ENCODE measurements at places on chromosomes 16 and 17. TPM values are rescaled to one million over a fixed set of nuclear protein-coding genes. Genes with fewer than 3 reads are reported as not detected.

GRCh38 chr17:62591333-62591732, 36.1 kb upstream of the MRC2 start:
- no peak for DNase-seq

DNA sequence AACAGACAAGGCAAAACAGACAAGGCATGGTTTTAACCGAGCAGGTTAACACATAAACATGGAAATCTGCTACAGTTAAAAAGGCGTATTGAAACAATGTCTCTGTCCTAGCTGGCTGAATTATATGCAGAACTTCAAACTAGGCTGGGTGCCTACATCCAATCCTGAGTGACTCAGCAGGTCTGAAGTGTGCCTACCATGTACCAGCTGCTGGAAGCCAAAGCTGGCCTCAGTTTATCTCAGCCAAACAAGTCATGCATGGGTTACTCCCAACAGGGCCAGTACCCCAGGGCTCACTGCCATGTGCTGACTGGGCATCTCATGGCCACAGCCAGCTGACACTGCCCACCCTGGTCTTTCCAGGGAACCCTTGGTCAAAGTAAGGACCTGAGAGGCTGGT, 4.0 kb downstream of the C1QBP start:
- DNase-seq = no peak

DNA sequence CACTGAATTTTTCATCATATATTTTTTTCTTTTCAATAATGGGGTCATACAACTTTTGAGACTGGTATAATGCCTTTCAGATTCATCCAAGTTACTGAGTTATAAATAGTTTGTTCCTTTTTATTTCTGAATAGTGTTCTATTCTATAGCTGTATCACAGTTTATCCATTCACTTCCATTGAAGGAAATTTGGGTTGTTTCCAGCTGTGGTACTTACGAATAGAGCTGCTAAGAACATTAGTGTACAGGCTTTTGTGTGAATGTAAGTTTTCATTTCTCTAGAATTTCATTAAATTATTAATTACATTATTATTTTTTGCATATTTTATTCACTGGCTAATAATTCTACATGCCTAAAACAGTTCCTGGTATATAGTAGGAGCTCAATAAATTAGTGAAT, 52.9 kb downstream of the SNTB2 start:
- no peak for DNase-seq

Gene OR3A3
- total RNA-seq = not detected

DNA sequence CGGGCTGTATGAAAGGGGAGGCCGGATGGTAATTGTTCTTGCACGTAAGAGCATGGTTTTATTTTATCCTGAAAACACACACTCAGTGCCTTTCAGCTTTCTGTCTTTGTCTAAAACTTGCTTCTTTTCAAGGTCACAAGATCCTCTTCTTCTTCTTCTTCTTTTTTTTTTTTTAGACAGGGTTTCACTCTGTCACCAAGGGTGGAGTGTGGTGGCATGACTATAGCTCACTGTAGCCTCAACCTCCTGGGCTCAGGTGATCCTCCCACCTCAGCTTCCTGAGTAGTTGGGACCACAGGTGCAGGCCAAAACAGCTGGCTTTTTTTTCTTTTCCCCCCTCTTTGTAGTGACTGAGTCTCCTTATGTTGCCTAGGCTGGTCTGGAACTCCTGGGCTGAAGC, 15.9 kb upstream of the ZNF629 start:
- DNase-seq = no peak

GRCh38 chr17:54967621-54968261, 713 bp downstream of the COX11 start:
- DNase-seq = no peak

DNA sequence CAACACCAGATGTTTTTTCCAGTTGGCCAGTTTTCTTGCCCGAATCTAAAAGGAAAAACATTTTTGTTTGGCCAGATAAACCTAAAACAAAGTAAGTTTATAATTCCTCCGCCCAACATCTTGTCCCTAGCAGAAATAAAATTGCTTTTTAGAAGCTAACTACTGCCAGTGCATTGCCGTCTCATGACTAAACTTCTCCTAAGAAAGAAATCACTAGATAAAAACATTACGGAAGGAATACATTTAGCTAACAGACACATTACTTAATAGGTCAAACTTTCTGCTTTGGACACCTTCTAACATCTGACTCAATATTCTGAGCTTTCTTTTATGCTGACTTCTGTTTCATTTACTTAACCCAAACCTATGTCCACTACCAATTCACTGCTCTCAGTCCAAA, 36.2 kb downstream of the FBXL20 start:
- DNase-seq = no peak

Gene SP6
- total RNA-seq = 3.5 TPM

DNA sequence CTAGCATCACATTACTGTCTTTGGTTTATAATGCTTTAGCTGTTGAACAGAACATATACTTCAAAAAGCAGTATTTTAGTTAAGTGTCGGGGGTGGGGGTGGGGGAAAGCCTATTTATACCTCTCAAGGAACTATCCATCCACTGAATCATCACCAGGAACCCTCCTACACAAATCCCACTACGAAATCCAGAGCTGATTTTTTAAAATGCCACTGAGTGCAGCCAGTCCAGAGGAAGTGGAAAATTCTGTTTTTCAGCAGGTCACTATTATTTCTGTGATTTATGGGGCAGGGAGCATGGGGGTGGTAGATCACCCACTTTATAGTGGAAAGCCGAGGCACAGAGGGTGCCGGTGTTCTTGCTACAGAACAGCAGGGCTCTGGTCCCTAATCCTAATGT, 284.1 kb downstream of the SOX9 start:
- DNase-seq = no peak

DNA sequence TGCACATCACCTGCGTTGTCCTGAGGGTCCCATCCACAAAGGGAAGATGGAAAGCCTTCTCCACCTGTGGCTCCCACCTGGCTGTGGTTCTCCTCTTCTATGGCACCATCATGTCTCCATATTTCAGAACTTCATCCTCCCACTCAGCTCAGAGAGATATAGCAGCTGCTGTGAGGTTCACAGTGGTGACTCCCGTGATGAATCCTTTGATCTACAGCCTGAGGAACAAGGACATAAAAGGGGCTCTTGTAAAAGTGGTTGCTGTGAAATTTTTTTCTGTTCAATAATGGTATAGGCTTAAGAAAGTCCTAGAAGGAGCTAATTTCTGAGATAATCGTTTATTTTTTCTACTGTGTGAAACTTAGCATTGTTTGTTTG, 18.7 kb downstream of the ZNF200 start:
- DNase-seq = no peak

GRCh38 chr17:13931800-13932460, 137.4 kb upstream of the COX10 start:
- DNase-seq = peak; percentile 34

DNA sequence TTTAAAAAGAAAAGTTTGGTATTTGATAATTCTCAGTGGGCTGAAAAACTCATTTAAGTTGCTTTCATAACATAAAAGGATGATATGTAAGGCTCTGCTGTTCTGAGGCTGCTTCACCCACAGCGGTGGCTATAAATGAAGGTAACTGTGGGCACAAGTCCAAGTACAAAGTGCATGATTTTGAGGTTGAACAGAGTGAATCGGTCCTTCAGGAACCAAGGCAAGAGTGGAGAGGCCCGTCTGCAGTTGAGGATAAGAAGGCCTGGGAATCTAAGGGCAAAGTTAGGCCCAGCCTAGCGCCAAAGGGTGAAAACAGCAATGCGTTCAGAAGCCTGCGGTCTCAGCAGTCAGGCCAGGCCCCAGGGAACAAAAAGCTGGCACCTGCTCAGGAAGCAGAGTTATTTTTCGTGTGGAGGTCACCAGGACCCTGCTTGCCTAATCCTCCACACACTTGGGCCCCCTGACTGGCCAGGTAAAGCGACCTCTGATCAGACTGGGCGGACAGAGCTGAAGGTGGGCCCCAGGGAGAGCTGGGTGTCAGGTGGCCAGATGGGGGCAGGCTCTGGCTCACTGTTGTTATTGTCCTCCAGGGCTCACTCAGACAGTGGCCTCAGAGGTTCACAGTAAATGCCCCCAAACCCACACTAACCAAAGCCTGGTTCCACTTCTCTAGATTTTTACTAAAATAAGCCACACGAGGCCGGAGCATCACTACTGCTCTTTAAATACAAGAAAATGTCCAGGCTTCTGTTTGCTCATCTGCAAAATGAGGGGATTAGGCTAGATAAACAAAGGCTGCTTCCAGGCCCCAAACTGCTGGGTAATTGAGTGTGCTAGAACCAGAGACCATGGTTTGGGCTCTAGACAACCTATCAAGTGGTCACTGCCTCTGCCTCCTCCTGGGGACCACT, 46.5 kb downstream of the TEX2 start:
- DNase-seq = peak; percentile 50

Gene CLEC3A
- not detected for total RNA-seq

- DNase-seq = no peak
These were observed 77.5 kb upstream of the MSI2 start for GRCh38 chr17:57178839-57179238.

DNA sequence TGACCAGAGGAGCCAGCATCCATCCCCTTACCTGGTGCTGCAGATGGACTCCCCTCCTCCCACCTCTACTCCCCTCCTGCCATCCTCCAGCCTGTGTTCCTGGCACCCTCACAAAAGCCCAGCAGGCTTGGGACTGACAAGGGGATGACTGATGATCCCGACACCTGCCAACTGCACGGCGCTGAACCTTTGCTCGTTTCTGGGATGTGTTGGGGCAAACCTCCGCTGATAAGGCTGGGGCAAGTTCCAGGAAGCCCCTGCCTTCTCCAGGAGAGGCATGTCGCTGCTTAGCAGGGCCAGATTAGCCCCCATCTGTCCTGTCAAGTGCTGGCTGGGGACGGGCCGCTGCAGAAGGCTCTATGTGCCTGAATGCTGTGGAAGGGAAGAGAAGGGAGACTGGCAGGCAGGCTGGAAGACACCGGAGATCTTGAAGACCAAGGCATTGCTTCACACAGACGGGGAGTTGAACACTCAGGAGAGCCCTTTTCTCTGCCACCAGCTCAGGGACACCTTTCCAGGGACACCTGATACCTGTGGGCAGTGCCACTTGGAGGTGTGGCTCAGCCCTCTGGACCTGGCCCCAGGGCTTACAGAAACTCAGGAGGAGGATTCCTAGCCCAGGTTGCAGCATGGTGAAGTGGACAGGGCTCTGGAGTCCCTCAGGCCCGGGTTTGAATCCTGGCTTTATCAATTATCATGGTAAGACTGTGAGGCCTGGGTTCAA, 973 bp upstream of the KRT15 start:
- DNase-seq = no peak

DNA sequence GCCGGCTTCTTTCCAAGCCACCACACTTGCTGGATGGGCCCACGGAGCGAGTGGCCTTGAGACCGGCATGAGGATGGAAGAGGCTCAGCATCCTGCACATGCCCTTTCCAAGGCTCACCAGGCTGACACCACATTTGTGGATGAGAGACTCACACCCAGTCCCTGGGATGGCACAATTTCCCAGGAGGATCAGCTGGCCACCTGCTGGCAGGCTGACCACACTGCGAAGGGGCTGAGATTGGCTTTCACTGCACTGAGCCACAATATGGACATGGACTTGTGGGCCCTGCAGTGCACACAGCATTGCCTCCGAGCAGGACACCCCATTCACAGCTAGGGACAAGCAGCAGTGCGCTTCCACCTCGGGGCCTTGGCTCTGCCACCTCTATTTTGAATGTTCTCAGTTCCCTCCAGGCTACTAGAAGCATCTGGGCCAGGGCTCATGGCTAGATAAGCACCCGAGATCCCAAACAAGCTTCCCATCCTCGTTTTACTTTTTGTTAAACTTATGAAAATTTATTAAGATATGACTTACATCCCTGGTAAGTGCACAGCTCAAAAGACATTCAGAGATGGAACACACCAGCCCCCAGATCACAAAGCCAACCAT, 25.3 kb upstream of the KSR1 start:
- peak; percentile 46 for DNase-seq

Gene HP
- 5.8 TPM for total RNA-seq

GRCh38 chr16:12803203-12804093, at the start of gene CPPED1:
Gene CPPED1 (minus strand): TSS chr16:12803887. CDS start chr16:12803776, 111 bp downstream.
- peak; percentile 91 for DNase-seq

Gene AANAT
- total RNA-seq = not detected

Measured in adrenal gland (tissue), 19 donors.